ENCODE measurements at places on chromosomes 6 and 20.
A peak's percentile ranks its signal among the peaks of the same experiment; 100 is the strongest.

GRCh38 chr6:126063512-126064146, 77.3 kb downstream of the TRMT11 start:
- DNase-seq, result no peak

DNA sequence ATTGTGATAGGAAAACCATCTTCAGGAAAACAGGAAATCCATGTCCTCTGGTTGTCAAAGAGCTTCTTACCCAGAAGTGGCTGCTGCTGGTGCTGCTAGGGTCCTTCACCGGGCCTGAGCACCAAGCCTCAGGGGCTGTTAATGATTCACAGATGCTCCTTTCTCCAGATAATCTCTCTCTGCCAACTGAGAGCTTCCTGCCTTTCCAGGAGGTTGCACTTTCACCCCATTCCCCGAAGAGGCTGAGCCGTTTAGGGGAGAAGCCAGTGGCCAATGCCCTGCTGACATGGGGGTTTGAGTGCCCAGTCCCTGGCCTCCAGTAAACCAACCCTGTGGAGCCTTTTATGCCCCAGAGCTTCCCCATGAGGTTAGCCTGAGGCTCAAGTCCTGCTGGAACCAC, 122.4 kb downstream of the CBLN4 start:
- DNase-seq, result no peak

- no peak for DNase-seq
These were observed 19.2 kb upstream of the SPDEF start for GRCh38 chr6:34575326-34575725.

GRCh38 chr6:167501831-167502385, 177.0 kb downstream of the TTLL2 start:
- no peak for DNase-seq

GRCh38 chr6:33592595-33593413, 12.7 kb upstream of the BAK1 start:
- DNase-seq, result peak; percentile 71

- DNase-seq, result no peak
These were observed 13.4 kb upstream of the BTN3A2 start for GRCh38 chr6:26351544-26351953.

- no peak for DNase-seq
These were observed 41.5 kb upstream of the FAM184A start for GRCh38 chr6:119119989-119120388.

DNA sequence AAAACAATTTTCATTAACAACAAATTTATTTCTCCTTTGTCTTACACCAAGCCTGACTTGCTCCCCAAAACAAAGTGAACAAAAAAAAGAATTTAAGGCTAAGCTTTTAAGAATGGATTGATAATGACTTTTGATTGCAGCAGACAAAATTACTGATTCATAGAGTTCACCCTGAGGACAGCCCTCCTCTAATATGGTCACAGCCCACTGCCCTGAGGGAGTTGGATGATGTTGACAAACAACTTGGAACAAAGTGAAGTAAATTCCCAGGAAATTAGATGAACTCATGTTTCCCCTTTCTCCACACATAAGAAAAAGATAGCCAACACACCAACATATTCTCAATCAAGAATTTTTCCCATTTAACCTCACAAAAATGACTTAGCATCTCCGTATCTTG, 7.7 kb upstream of the ISM1 start:
- no peak for DNase-seq

- DNase-seq, result no peak
These were observed 2.6 kb upstream of the BPIFB4 start for GRCh38 chr20:33076662-33077372.

DNA sequence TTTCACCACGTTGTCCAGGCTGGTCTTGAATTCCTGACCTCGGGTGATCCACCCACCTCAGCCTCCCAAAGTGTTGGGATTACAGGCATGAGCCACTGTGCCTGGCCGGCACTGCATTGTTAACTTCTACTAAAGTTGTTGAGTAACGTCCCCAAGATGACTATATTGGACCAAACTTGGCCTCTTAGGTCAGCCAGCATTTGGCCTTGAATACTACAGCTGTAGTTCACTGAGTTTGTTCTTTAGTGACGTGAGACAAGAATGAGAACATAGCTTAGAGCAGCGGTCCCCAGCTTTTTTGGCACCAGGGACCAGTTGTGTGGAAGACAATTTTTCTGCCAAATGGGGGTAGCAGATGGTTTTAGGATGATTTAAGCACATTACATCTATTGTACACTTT, 237.1 kb downstream of the TBC1D7 start:
- no peak for DNase-seq

DNA sequence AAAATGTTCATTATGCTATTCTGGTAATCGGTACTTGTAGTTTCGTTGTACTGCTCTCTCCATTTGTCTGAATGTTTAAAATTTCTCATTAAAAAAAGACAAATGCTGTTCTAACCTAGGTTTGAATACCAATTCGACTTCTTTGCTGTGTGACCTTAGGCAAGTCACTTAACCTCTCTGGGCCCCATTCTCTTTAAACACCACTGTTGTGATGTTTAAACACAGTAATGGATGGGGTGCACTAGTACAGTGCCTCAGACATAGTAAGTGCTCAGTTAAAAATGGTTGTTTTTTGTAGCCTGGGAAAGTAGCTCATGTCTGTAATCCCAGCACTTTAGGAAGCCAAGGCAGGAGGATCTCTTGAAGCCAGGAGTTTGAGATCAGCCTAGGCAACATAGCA, 138.5 kb downstream of the MRPL14 start:
- DNase-seq, result no peak

DNA sequence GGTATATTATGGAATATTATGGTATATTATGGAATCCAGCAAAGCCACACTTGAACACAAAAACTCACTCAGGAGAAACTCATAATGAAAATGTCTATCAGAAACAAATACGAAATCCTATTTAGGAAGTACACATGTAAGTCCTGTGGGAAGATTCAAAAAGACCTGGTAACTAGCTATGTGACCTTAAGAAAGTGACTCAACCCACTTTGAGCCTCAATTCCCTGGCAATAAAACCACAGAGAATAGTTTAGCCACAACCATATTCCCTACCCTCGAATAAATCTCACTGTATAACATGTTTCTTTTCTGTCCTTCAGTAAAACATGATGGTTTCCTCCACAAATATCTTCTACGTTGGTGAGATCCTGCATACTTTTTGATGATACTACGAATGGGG, 56.4 kb downstream of the ZMYND8 start:
- no peak for DNase-seq

All from GM10248 (cell line).